ENCODE measurements at places on chromosomes 12 and 14. TPM values are rescaled to one million over a fixed set of nuclear protein-coding genes. Genes with fewer than 3 reads are reported as not detected.

DNA sequence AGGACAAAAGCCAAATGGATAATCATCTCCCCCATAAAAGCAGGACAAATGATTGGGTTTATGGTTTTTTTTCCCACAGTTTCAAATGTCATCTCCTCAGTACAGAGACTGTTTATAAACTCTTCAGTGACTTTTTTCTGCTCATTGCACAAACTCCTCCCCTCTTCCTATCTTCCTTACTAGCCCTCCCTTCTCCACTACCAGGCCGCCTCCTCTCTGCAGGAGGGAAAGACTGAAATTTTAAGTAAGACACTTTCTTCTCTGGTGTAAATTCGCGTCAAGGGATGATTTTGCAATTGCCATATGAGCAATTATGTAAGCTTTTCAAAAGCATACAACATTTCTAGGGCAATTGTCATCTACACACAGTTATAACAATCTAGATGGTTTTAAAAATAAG, 37.0 kb downstream of the BTG1 start:
- DNase-seq, result no peak

- no peak for DNase-seq
Observed at GRCh38 chr14:63375769-63376168, 57.0 kb upstream of the GPHB5 start.

GRCh38 chr12:2641207-2641606, 153.6 kb upstream of the FKBP4 start:
- no peak for DNase-seq

DNA sequence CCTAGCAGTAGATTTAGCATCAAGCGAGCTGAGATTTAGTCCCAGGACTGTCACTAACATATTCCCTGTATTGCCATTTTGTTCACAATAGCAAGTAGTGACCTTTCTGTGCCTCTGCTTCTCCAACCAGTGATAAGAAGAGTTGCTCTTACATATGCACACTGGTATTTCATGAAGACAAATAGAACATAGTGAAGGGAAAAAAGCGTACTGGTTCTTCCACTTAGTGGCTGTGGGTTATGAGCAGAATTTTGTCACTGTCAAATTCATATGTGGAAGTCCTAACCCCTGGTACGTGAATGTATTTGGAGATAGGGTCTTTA, 12.3 kb upstream of the PPFIBP1 start:
- DNase-seq, result no peak

DNA sequence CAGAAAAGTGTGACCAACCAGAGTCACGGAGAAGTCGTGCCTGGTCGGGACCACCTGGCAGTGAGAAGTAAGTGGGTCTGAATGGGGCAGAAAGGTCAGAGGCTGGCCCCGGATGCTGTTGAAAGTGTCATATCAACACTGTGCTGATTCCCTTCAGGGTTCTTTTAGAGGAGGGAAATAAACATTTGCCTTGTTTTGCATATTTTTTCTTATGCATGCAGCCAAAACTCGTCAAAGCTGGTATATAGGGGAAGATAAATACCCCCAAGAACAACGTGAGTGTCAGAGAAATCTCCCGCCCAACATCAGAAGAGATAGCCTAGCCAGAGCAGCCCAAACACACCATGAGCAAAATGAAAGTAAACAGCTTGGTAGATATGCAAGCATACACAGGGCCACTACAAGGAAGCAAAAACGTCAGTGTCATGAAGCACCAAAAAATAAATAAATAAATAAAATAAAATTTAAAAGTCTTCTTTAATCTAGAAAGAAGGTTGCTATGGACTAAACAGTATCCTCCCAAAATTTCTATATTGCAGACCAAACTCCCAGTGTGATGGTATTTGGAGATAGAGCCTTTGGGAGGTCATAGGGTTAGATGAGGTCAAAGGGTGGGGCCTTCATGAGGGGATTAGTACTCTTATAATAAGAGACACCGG, 22.1 kb downstream of the EIF5 start:
- no peak for DNase-seq

GRCh38 chr12:132662901-132663755, 24.0 kb downstream of the POLE start:
- DNase-seq, result no peak

DNA sequence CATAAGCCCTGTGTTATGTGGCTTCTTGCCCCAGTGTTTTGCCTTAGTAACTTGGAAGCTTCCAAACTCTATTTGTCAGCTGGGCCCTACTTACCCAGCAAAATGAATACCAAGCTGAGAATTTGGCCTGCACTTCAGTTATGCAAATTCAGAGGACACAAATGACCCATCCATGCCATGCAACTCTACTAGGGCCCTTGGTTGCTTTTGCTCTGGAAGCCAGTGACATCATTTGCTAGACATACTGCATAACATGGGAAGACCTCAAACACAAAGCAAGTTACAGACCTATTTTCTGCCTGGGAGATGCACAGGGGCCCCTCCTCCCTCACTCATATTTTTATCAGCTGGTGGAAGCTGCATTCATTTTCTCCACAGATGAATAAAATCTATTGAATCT, 90.2 kb upstream of the PPM1H start:
- DNase-seq, result no peak

- DNase-seq, result no peak
Observed at GRCh38 chr14:34646570-34647255, 16.8 kb upstream of the SNX6 start.

- DNase-seq, result no peak
Observed at GRCh38 chr14:69587389-69587788, 12.7 kb upstream of the CCDC177 start.

GRCh38 chr12:48970702-48971334, 717 bp downstream of the WNT10B start:
- DNase-seq, result no peak

DNA sequence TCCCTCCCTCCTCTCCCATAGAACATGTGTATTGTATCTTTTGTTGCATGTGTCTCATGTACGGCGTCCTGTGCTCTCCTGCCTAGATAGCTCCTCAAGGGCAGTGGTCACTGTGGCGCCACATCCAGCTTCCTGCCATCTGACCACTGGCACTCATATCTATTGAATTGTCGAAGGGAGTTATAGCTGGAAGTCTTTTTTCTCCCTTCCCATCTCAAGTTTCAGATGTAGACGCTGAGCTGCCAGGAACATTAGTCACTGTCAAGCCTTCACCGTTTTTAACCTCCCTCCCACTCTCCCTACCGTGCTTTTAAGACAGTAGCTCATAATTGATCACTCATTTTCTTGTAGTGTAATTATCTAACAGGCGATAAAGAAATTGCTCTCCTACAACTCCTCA, 33.0 kb downstream of the MTHFD1 start:
- no peak for DNase-seq

DNA sequence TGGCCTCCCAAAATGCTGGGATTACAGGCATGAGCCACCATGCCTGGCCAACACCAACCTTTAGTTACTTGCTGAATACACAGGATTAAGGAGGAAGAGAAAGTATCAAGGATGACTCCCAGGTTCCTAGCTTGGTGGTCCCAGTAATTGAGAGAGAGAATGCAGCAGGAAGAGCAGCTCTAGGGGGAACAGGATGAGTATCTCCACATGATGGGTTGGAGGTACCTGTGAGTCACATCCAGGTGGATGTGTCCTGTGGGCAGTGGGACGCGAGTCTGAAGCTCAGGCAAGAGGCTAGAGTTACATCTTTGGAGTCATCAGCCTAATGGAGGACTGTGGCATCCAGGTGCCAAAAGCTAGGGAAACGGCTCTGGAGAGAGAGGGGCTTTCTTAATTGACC, 47.1 kb downstream of the MDM2 start:
- DNase-seq, result no peak

- DNase-seq, result no peak
Observed at GRCh38 chr14:74964787-74965485, 9.5 kb upstream of the PGF start.

GRCh38 chr12:94930216-94930654, 73.3 kb downstream of the NDUFA12 start:
- no peak for DNase-seq

GRCh38 chr12:6224550-6224949, 24.4 kb downstream of the CD9 start:
- no peak for DNase-seq

DNA sequence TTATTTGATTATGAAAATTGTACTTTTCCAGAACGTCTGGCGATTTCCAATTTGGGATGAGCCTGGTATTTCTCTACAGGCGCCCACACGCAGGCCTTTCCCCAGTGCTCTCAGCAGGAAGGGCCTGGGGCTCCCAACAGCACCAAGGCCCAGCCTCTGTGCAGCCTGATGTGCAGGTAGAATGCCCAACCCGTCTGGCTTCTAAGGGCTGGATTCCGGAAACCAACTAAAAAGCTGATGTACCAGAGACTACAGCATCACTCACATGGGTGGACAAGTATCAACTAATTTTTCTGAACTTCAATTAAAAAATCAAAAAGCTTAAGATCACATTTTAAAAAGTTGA, 25.8 kb downstream of the CDC42BPB start:
- DNase-seq, result no peak

DNA sequence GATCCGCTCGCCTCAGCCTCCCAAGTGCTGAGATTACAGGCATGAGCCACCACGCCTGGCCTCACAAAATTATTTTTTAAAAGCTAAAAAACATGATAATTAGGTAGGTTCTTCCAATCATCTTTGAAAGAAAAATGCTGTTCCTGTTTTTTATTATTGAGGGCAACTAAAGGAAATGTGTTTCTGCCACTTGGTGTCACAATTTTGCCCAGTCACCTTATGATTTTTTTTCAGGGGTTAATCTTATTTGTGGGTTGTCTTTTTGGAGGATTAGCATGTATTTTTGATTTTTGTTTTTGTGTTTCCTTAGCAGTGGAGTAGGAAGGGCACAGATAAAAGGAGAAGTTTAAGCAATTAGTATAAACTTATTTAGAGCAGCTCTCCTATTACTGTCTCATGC, 79.8 kb downstream of the PRORP start:
- DNase-seq, result no peak

Gene ZFYVE21
- total RNA-seq, result 52.5 TPM

Gene APAF1
- 26.3 TPM for total RNA-seq

Gene TAS2R31
- total RNA-seq, result 8.6 TPM

Gene KRT2
- not detected for total RNA-seq

Gene TRPV4
- 5.2 TPM for total RNA-seq

Gene CACNA2D4
- total RNA-seq, result 0.34 TPM

Gene DENR
- total RNA-seq, result 68.4 TPM

Gene ARMH4
- 31.5 TPM for total RNA-seq

All from progenitor cell of endocrine pancreas (in vitro differentiated cells).